ENCODE measurements at places on chromosomes 4 and X.

DNA sequence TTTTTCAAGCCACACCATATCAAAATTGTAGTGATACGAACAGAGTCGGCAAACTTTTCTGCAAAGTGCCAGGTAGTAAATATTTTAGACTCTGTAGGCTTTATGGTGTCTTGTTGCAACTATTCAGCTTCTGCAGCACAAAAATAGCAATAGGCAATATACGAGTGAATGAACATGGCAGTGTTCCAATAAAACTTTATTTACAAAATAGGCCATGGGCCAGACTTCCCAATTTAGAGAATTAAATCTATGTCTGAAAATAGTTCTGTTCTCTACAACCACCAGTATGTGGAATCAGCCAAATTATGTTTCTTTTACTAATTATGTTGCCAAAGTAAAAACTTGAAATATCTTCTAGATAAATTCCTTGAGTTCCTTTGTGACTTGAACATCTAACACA lies 56.5 kb downstream of the NCAPG start:
- DNase-seq: no peak

- DNase-seq: no peak
These were observed 247.1 kb upstream of the PITX2 start for GRCh38 chr4:110869862-110870572.

GRCh38 chr4:24287096-24287495 lies 297.3 kb downstream of the DHX15 start:
- DNase-seq: no peak

- DNase-seq: peak; percentile 71
These were observed 46.6 kb downstream of the CCNG2 start for GRCh38 chr4:77203380-77204197.

GRCh38 chr4:72418458-72418857 lies 150.6 kb downstream of the ADAMTS3 start:
- peak; percentile 56 for DNase-seq

GRCh38 chr4:104589264-104589868 lies 94.7 kb upstream of the CXXC4 start:
- DNase-seq: no peak

- peak; percentile 80 for DNase-seq
These were observed 15.6 kb upstream of the BBS12 start for GRCh38 chr4:122716825-122717448.

GRCh38 chr4:8180310-8181093 lies 18.6 kb upstream of the SH3TC1 start:
- DNase-seq: no peak

DNA sequence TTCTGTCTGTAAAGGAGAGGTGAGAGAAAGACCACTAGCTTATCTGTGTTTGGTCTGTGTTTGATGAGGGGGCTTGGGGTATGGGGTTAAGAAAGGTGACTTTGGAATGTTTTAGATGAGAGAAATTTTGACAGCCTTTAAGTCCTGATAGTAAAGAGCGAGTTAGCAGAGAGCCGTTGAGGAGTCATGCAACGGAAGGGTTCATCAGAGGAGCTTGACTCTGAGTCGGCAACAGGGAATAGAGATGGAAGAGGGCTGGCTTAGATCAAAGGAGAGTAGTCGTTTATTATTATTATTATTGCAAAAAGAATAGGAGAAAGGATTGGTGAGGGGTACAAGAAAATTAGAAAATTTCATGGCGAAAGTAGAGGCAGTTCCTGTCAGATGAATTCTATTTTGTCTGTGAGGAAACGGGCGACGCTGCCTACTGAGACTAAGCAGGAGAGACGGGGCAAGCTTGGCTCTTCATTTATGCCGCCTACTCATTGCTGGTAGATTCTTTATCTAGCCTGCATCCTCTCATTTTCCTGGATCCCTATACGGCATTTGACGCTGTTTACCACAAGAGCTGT lies 473 bp upstream of the VAMP7 start:
- DNase-seq: no peak

DNA sequence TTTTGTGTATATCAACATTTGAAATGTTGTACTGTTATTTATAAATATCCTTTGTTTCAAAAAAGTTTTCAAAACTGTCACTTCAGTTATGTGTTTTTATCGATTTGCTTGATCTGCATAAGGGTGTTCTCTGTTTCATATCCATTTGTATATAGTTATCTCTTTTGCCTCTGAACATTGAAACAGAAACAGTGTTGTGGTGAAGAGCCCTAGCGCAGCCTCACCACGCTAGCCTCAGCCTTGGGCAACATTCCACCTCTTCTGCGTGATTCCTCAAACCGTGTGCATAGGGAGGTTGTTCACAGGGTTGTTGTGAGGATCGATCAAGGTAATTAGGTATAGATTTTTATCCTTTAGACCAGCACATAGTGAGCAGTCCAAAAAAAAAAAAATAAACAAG lies 287.0 kb upstream of the GALNT7 start:
- DNase-seq: no peak

- no peak for DNase-seq
These were observed 1428.0 kb downstream of the PCDH7 start for GRCh38 chr4:32148111-32148666.

GRCh38 chr4:123386609-123387008 lies 10.0 kb upstream of the SPRY1 start:
- no peak for DNase-seq

DNA sequence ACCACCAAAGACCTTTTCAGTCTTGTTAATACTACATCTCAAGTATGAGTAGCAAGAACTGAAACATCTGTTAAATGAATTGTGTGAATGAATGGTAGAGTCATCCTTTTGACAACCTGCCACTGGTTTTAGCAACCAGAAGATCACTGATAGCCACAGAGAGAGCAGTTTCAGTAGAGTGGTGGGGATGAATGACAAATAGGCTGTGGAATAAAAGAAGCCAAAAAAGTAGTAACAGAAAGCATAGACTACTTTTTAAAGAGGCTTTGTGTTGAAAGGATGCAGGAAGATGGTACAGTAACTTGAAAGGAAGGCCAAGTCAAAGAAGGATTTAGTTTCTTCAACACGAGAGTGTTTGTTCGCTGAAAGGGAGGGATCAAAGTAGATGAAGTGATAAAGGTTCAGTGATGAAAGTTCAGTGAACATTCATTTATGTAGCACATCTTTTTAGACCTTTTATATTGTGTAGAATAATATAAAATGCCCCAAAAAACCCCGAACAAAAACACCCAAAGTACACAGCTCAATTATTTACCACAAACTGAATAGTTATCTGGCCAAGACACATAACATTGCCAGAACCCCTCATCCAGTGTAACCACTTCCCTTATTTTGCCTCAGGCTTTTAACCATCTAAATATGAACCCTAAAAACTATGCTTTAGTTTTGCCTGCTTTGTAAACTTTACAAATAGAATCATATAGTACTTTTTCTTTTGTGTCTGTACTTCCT lies 40.1 kb upstream of the EIF1AX start:
- DNase-seq: no peak

- DNase-seq: peak; percentile 60
These were observed 155.5 kb downstream of the PDGFRA start for GRCh38 chr4:54384563-54384962.

DNA sequence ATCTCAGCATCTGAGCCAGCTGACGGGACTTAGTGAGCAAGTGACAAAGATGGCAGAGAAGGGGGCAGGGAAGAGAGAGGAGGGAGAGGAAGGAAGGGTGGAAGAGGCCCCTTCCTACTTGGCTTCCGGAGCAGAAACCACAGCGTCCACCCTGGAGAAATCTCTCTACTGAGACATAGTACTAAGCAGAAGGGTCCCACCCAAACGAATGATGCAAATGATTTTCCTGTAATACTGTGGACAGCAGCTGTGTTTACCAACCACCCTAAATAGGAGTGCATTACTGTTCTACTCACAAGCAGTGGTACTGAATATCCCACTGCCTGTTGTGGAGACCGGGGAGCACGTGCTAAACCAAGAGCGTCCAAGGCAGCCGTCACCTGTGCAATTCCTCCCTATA lies 29.4 kb downstream of the DTHD1 start:
- DNase-seq: peak; percentile 61

- no peak for DNase-seq
These were observed 26.9 kb upstream of the HPSE start for GRCh38 chr4:83361416-83362103.

- DNase-seq: no peak
These were observed 371.0 kb downstream of the CCSER1 start for GRCh38 chr4:90498175-90498574.

- DNase-seq: no peak
These were observed 76.9 kb upstream of the FAM9B start for GRCh38 chrX:9110808-9111207.

DNA sequence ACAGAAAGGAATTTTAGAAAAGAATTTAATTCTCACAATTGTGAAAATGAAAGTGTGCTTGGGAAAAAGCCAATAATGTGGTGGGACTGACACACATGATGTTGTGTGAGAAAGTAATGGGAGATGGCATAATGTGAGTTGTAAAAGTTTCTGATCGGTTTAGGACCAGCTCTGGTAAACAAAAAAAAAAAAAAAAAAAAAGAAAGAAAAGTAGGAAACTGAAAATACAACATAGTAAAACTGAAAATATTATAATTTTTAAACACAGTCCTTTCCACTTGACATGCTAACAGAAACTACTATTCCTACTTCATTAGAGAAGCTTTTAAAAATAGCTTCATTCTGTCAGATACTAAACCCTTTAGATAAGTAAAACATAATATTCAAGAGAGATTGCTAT lies 28.2 kb downstream of the RAP1GDS1 start:
- no peak for DNase-seq

DNA sequence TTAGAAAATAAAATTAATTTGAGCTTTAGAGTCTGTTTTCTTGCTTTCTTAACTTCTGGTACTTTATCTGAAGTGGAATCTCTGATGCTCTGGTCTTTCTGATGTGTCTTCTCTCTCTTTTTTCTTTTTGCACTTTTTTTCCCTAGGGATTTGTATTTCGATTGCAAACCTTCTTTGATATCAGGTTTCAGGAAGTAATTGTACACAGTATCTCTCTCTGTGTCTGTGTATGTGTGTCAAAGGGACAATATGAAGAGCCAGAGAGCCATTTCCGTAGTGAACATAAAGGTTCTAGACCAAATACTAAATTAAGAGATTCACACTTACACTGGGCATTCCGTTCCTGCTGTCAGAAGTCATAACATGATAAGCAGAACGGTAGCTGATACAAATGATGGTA lies 325.0 kb downstream of the PCDH7 start:
- no peak for DNase-seq

GRCh38 chrX:96481831-96482230 lies 202.8 kb upstream of the DIAPH2 start:
- no peak for DNase-seq

- no peak for DNase-seq
These were observed 249.1 kb downstream of the SPIN4 start for GRCh38 chrX:63101879-63102620.

Measured in sciatic nerve (tissue), 2 donors.